ENCODE measurements at places on chromosomes 11 and 22.

- DNase-seq: no peak
These were observed 50.4 kb downstream of the ATXN10 start for GRCh38 chr22:45722006-45722405.

- DNase-seq: no peak
These were observed 234.9 kb upstream of the CADM1 start for GRCh38 chr11:115739146-115739545.

GRCh38 chr11:6663794-6664469 is 8.3 kb upstream of the DCHS1 start:
- DNase-seq: no peak

DNA sequence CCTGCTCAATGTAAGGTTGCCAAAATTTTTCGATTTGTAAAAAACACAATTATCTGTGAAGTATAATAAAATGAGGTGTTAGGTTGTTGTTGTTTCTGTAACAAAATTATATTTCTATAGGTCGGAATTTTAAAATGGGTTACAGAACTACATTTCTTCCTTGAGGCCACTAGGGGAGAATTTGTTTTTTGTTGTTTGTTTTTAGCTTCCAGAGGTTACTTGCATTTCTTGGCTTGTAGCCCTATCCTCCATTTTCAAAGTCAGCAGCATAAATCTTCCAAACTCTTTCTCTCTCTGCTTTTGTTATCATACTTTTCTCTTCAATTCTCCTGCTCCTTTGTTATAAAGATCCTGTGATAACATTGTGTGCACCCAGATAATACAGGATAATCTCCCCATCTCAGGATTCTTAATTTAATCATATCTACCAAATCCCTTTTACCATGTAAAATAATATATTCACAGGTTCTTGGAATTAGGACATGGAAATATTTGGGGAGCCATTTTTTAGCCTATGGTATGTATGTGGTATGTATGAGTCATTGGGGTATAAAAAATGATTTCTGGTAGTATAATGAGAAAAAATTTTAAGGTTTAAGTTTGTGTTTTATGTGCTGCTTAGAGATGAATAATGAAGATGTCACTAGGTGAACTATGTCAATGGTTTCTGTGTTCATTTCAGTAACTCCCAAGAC is 9.4 kb upstream of the PATL1 start:
- no peak for DNase-seq

GRCh38 chr11:117980720-117981119 is 5.5 kb upstream of the IL10RA start:
- DNase-seq: no peak

DNA sequence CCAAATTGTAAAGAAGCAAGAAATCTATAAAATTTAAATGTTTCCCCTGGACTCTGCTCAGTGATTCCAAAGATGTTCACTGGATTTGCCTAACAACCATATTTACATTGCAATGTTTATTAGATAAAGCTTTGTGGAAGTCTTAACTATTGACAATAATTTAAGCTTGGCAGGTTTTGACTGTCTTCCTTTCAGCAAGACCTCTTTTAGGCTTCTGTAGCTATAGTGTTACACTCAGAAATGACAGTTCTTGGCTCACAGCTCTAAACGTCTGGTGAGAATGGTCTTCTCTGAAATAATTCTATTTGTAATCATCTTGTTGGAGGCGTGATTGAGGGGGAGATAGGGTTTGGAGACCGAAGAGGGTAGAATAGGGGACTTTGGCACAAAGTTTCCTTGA is 44.8 kb upstream of the CRTAM start:
- no peak for DNase-seq

DNA sequence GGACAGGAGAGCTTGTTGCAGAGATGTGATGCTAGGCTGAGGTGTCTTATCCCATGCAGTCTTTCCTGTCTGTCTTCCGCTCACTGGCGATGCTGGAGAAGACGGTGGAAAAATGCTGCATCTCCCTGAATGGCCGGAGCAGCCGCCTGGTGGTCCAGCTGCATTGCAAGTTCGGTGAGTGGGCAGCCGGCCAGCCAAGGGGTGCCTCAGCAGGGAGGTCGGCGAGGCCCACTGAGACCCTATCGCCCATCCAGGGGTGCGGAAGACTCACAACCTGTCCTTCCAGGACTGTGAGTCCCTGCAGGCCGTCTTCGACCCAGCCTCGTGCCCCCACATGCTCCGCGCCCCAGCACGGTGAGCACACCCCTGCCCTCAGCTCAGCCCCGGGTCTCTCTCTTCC is 1.7 kb downstream of the RAD9A start:
- DNase-seq: no peak

DNA sequence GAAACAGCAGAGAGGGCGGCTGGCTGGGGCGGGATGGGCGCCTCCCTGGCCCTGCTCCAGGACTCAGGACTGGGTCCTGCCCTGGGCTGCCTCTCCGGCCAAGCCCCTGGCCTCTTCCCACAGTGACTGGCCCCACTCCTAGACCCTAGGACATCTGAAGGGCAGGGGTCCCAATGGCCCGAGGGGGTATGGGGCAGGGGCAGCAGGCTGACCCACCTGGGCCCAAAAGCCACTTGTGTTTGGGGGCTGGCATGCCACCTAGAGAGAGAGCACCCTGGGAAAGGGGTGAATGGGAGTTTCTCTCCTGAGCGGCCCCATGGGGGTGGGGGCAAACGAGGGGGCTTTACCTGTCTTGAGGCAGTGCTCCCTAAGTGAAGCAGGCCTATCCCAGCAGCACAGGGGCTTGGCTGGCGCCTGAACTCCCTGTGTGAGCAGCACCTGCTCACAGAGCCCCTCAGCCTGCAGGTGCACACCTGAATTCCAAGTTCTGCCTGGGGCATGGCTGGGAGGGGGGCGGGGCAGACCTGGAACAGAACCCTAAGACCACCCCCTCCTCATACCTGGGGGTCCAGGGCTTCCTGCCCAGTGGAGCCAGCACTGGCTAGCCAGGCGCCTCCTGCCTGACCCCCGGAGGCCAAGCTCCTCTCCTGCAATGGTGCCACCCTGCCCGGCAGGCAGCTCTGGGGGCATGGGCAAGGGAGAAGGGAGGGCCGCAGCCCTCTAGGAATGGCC is 16.9 kb downstream of the DUSP8 start:
- no peak for DNase-seq
